ENCODE measurements at places on chromosomes 6 and 20.

GRCh38 chr20:51359947-51360346, 182.6 kb downstream of the NFATC2 start:
- DNase-seq, result no peak

DNA sequence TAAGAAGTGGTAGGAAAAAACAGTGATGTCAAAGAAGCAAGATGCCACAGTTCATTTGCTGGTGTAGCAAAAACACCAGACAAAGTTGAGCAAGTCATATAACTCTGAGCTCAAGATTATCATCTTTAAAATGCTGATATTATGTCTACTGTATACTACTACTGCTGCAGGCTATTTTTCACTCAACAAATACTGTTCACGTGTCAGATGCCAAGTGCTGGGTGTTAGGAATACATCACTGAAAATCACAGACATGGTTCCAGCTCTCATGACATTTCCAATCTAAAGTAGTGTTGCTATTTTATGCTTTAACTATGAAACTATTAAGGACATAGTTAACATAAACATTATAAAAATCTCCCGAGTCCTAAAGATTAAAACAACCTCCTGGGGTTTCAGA, 163.0 kb downstream of the NKAIN2 start:
- DNase-seq, result no peak

DNA sequence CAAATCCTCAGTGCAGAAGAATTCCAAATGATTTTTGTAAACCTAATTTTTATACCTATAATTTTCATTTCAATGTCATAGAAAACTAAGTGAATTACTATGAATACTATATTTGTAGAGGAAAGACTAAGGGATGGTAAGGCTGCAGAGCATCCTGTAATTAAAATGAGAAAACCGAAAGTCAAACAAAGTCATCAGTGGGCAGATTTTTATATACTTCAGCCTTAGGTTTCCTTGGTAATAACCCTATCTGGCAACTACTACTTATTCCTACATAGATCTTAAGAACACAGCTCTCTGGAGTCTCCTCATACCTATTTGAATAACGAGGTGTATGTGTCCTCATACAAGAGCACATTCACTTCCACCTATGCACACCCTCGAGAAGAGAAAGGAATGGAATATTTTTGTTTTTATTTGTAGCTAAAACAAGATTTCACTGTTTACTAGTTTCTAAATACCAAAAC, 117.9 kb upstream of the SGK1 start:
- no peak for DNase-seq

DNA sequence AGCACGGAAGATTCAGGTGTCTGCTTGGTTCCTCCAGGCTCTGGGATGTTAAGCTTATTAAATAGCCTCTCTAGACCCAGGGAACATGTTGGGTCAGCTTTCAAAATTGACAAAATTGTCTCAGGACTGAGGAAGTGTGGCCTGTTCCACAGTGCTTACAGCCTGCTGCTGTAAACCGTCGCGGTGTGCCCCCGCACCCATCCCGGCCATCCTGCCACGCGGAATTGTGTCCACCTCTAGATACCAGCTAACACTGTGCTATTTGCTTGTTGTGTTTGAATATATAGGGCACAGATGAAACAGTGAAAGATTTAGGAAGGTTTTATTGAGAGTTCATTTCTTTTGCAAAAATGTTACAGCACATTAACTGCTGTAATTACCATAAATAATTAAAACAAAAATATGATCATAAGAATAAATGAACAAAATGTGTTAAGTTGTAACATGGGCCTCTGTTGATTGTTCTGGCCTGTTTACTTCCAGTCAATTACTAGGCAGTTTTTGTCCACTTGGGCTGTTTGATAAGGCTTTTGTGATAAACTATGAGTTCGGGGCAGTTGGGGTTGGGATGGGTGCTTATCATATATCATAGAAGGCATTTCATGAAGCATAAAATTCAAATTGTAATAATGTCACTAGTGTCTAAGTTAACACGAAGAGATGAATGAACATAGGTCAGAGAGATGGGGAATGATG, 77.4 kb downstream of the ARID1B start:
- no peak for DNase-seq

DNA sequence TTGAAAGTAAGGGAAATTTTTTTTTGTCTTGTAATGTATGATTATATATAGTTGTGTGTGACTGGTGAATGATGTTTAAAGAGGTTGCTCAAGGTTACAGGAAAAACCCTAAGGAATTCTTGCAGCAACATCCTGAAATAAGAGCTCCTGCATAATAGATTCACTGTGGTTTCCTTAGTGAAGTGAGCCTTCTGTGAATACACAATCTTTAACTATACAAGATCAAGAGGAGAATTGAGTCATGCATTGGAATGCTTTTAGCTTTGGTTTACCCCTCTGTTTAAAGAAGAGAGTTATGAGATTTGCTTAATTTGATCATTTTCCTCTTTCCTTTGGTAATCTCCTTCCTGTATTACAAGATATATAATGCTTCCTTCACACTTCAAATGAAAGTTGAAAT, 141.6 kb upstream of the EYA4 start:
- DNase-seq, result no peak

GRCh38 chr6:37116326-37116725, 53.6 kb upstream of the PIM1 start:
- no peak for DNase-seq

DNA sequence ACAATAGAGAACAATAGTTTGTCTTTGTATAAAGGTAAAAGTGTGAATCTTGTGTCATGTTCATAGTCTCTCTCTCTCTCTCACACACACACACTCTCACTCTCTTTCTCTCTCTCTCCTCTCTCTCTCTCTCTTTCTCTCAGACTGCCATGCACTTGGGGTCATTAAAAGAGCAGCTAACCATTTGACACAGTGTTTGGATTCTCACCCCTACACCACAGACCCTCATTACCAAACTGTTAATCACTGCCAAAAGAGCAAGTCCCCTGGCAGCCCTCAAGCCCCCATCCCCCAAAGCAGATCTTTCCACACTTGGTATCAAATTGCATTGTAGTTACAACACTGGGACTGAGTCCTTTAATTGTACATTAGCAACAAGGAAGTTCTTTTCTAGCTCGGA, 305.8 kb upstream of the RSPO3 start:
- DNase-seq, result no peak

DNA sequence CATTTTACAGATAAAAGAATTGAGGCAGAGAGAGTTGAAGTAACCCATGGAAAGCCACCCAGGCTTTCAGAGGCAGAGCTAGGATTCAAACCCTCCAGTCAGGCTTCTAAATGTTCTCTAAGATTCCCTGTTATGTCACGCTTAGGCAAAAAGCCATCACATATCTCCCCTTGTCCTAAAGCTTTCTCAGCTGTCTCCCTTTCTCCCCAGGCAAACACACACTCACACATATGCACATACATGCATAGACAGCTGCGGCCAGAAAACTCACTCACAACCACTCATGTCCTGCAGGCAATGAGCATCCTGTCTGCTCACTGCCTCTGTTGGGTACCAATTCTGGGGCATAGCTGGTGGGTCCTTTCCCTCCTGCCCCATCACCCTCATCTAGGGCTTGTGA, 595.9 kb upstream of the CHD6 start:
- DNase-seq, result no peak

DNA sequence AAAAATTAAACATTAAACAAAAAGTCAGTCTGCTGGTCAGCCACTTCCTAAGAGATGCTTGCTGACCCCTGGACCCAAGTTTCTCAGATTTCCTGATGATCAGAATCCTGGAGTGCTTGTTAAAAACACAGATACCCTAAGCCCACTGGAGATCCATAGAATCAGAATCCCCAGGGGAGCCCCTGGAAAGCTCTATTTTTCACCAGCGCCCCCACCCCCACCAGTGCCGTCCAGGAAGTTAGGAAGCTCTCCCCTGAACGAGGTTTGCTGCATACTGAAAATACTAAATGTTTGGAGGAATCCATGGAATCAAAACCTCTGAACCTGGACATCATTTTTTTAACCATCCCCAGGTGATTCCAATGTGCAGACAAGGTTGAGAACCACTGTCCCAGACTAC, 69.2 kb downstream of the BFSP1 start:
- DNase-seq, result no peak

- peak; percentile 46 for DNase-seq
These were observed 253.3 kb upstream of the ECI2 start for GRCh38 chr6:4388675-4389074.

GRCh38 chr6:92559003-92559402, 860.4 kb downstream of the EPHA7 start:
- no peak for DNase-seq

DNA sequence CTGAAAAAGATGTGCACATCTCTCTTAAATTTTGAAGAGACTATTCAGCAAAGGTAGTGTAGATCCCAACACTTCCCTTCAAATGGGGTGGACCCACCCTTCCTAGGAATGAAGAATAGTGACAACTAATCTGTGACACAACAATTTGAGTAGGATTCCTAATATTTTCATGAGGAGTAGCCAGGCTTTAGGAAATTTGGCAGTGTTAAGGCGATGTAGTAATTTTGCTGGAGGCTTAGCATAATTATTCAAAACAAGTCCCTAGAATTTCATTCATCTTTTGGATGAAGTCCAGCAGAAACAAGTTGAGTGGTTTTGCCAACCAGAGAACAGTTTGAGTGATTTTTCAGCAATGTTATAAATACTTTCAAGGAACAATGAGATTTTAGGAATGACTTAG, 52.4 kb downstream of the ELOVL4 start:
- no peak for DNase-seq

- no peak for DNase-seq
These were observed 296.9 kb downstream of the BCKDHB start for GRCh38 chr6:80403365-80403764.

DNA sequence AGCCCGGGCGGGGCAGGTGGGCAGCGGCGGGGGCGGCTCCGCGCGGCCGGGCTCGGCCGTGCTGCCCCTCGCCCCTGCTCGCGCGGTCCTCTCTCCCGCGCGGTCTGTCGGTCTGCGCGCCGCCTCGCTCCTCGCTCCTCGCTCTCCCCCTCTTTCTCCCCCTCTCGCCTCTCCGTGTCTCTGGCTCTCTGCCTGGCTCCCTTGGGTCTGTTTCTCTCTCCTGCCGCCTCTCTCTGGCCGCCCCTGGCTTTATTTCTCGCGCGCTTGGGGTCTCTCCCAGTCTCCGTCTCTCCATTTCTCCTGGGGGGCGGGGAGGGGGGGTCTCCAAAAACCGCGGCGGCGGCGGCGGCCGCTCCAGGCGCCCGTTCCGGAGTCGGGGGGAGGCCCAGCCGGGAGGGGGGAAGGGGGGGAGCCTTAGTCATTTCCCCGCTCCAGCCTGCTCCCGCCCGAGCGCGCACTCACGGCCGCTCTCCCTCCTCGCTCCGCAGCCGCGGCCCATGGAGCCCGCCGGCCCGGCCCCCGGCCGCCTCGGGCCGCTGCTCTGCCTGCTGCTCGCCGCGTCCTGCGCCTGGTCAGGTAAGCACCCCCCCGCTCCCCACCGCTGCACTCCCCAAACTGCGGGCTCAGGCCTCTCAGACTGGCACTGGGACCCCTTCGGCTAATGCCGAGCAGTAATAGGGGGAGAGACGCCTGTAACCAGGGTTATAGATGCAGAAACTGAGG, at the start of gene SIRPA:
Gene SIRPA (plus strand): TSS at position 457 of the 723 bp plus-strand sequence. CDS start 41 bp downstream, at position 498.
- DNase-seq, result peak; percentile 89

- no peak for DNase-seq
These were observed 488.0 kb upstream of the NOX3 start for GRCh38 chr6:155943635-155944034.

DNA sequence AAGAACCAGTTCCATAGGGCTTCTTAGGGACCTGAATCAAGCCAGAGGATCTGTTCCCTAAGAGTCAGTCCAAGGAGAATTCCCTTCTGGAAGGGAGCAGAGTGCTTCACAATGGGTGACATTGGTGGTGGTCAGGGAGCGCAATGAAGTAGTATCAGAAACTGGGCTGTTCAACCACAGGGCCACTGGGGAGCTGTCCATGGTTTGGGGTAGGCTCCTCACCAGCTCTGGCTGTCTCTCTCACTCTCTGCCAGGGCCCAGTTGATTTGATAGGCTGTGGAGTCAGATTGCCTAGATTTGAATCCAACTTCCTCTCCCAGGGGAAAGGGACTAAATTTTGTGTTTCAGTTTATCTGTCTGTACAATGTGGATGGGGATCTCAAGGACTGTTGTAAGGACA, 36.7 kb upstream of the CHD6 start:
- DNase-seq, result no peak

DNA sequence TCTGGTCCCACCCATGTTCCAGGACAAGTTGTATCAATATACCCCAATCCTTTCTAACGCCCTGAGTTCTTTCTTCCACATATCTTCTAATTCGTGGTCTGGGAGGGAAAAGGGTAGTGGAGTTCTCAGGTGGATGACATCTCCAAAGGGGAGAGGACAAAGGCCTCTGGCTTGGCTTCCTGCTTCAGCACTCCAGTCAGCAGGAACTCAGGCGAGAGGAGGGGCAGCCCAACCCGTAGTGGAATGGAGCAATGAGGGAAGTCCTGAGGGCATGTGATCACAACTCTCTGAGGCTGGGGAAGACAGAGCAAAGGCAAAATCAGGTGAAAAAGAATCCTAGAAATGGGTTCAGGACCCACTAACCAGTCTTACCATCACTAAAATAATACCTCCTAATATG, 9.6 kb upstream of the NRM start:
- no peak for DNase-seq

DNA sequence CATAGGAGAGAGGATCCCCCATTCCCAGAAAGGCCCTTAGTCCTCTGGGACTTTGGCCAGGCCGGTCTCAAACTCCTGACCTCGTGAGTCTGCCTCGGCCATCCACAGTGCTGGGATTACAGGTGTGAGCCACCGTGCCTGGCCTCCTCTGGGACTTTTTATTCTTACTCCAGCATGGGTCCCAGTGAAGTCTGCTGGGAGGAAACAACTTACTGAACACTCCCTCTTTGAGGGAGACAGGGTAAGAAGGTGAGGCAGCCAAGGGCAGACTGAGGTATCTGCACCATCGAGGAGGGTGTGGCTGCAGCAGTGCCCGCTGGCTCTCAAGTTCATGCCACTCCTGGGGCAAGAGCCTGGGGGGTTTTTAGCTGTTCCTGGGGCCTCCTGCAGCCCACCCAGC, 2.4 kb downstream of the BAK1 start:
- DNase-seq, result no peak

- DNase-seq, result no peak
These were observed 4.0 kb upstream of the CDH22 start for GRCh38 chr20:46312075-46312944.

DNA sequence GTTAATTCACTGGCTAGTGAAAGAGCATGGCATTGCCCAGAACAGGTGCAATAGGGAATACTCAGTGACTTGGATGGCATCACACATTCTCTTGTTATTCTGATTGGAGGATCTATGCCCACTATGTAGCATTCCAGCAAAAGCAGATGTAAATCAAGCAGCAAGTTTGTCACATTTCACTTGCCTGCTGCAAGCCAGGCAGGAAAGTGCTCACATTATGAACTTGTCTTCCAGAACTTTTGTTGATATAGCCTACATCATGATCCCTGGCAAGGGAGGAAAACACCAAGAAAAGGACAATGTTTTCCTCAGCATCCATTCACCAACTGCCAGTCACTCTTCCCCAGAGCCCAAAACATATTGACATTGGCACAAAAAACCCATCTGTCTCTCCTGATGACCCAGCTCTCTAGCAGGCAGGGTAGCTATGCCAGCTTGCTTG, 77.8 kb downstream of the ARHGAP18 start:
- DNase-seq, result no peak

DNA sequence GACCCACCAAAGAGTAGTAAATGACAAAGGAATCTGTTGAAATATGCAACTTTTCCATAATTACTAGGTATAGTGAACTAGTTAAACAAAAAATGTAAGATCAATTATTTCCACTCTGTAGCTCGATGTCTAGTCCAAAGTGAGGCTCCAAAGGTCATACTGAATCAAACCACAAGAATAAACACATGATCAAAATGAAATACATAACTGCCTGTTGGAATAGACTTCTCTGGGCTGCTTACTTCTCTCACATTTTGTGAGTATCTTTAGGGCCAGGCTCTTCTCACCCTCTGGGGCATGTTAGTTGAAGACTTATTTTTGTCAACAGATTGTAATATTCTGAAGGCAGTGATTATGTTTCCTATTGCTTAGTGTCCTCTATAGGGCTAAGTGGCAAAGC, 103.7 kb upstream of the TMEM170B start:
- no peak for DNase-seq
